ENCODE measurements at places on chromosomes 5 and 9. TPM values are rescaled to one million over a fixed set of nuclear protein-coding genes. Genes with fewer than 3 reads are reported as not detected.

DNA sequence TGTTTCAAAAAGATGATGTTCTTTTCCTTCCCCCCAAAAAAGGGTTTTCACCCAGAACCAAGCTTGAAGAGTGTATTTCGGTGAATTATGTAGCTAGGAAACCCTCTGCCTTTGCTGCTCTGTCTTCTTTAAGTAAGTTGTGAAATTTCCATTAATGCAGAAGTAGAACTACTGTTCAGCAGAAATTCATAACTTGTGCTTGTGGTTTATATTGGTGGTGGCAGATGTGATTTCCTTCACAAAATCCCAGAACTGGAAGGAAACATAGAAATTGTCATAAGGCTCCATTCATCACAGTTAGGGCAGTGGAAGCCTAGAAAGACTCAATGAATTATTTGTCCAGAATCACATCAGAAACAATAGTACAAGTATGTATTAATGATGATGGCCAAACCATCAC is 42.1 kb upstream of the DAB2 start:
- H3K4me3 ChIP-seq = no peak overlapping the region
- no peak overlapping the region for H3K27ac ChIP-seq
- no peaks in the 10 kb centered on the region for H3K36me3 ChIP-seq
- no peaks in the 10 kb centered on the region for H3K27me3 ChIP-seq
- DNase-seq = no peak
- no peaks in the 10 kb centered on the region for H3K4me1 ChIP-seq

The EIF4EBP3 gene
- 10.1 TPM for total RNA-seq

- no peaks in the 10 kb centered on the region for H3K36me3 ChIP-seq
- no peaks in the 10 kb centered on the region for H3K4me1 ChIP-seq
- no peak overlapping the region for H3K27ac ChIP-seq
- H3K4me3 ChIP-seq = no peak overlapping the region
Observed at GRCh38 chr5:107542428-107542827, 128.3 kb downstream of the EFNA5 start.

The IFNK gene
- total RNA-seq = not detected

GRCh38 chr5:33229216-33229615 is 211.5 kb upstream of the TARS1 start:
- H3K4me3 ChIP-seq = no peak overlapping the region
- no peaks in the 10 kb centered on the region for H3K27me3 ChIP-seq
- no peaks in the 10 kb centered on the region for H3K4me1 ChIP-seq
- no peak for DNase-seq

DNA sequence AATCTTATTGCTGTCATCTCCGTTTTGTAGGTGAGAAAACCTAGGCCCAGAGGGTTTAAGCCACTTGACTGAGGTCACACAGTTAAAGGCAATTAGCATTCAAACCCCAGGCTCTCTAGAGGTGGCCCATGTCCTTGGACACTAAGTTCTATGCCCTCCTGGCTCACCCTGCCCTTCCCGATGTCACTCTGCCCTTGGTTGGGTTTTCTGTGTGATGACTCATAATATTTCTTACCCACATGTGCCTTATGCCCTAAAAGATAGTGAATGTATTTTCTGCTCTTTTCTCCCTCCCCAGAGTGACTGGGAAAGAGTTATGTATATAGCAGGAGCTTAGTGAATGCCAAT is 174.5 kb upstream of the PITX1 start:
- H3K27me3 ChIP-seq = no peaks in the 10 kb centered on the region
- DNase-seq = no peak
- no peak overlapping the region for H3K4me3 ChIP-seq

The CTXN3 gene
- not detected for total RNA-seq

GRCh38 chr5:140554454-140554853 is 2.8 kb downstream of the SRA1 start:
- H3K4me3 ChIP-seq = no peak overlapping the region
- 0 out of 2 replicates have a peak, but pooled peaks cover 3% of the 10 kb centered on the region for H3K4me1 ChIP-seq
- no peak overlapping the region for H3K27ac ChIP-seq
- peaks cover 53% of the 10 kb centered on the region for H3K36me3 ChIP-seq
- no peak for DNase-seq

The AFAP1L1 gene
- total RNA-seq = 2.0 TPM

Measured in H9 (cell line).